NCI-H524 (cell line): ENCODE measurements at places on chromosomes 5 and 9.

DNA sequence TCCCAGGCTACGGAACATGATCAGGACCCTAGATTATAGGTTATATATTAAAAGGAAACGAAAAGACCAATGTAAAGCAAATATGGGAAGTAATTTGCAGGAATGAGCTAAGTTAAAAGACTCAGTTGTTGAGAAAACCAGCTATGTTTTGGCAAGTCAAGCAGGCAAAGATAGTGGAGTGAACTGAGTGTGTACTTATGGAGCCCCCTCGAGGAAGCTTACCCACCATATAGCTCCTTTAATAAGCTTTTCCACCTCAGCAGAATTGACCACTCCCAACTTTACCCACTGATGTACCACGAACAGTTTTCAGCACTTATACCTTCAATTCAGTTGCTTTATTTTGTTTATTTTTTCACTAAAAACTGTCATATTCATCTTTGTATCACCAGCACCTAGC, 57.3 kb upstream of the PJA2 start:
- DNase-seq, result no peak

DNA sequence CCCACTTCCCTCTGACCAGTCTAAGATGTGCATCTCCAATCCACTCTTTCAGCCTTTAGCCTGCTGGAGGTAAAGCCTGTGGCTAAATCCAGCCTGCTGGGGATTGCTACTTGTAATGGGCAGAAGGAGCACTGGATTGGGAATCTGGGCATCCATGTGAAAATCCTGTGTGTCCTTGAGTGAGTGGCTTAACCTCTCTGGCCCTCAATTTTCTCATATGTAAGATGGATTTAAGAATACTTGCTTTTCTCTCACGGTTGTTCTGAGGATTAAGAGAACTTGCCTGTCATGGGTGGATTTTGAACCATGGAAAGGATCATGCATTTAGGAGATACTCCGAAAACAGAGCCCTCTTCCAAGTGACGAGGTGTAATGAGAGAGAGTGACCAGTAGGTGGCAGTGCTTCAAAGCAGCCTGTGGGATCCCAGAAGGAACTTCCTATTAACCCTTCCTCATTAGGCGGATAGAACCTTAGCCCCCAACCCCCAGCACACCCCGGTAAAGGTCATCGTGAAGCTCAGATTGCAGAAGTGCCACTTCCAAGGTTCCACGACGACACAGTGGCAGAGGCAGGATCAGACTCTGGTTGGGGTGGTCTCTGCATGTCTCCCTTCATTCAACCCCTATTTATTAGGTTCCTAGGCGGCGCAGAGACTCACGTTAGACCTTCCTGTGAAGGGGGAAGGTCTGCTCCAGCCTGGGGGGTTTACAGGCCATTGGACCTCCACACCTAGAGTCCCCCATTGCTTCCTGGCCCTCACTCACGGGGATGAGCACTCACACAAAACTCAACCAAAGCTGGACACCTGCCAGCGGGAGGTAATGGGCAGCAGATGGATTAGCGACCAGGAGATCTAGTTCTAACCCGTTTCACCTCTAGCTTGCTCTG, 68.7 kb upstream of the ZNF618 start:
- DNase-seq, result peak; percentile 34

DNA sequence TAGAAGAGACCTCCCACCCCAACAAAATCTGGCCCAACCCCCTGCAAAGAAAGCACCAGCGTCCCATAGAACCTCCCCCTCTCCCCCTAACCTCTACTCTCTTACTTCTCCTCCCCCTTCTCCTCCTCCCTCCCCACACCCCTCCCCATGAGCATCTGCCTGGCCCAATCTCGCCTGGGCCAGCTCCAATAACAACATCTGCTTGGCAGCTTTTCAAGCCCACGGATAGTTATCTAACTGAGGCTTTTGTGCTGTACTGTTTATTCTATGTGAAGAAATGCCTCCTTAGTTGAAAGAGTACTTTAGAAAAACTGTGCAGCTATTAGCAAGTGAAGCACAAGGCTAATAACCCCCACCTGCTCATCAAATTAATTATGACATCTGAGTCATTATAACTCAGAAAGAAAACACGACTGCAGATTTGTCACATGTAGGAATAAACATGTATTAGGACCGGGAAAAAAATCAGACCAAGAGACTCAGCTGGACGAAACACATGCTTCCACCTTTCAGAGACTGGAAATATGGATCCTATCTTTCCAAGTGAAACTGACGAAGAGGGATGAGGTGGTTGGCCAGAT, 42.8 kb downstream of the NFIB start:
- peak; percentile 77 for DNase-seq

GRCh38 chr5:1068204-1068894, 43.5 kb downstream of the SLC12A7 start:
- no peak for DNase-seq

DNA sequence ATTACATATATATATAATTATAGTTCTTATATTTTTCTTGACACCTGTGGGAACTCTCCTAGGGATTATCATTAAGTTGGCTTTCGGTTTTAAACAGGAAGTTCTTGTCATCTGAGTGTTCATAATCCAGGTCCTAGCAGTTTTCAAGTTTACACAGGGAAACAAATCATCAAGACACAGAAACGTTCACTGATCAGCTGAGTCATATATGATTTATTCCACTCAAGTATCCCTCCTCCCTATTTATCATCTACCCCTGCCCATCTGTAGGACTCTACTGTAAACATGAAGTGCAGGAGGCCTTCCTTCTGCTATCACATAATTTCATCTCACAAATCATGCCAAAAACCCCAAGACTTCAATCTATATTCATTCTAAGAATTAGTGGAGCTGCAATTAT, 6.3 kb downstream of the SLC25A51 start:
- DNase-seq, result no peak

DNA sequence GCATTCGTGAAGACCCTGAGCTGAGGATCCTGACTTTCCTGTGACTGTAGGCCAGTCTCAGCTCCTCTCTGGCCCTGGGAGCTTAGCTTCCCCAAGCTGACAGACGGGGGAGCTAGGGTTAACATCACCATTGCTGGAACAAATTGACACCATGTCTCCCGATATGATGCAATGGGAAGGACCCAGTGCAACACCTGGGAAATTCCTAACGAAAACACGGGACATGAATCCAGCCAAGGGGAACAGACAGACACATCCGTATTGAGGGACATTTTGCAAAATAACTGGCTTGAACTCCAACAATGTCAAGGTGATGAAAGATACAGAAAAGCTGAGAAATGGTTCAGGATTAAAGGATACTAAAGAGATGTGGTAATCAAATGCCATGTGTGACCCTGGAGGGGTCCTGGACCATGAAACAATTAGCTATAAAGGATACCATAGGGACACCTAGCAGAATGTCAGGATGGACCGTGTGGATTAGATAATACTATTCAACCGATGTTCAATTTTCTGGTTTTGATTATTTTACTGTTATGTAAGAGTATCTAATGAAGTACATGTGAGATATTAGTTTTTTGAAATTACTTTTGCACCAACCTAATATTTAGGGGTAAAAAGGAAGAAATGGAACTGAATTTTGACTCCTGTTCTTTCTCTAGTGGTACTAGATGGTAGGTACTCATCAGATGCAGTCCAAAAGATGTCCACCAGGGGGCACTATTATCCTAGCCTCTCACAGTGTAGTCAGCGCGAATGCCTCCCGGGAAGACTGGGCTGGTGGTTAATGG, 52.7 kb downstream of the NDST1 start:
- peak; percentile 85 for DNase-seq

DNA sequence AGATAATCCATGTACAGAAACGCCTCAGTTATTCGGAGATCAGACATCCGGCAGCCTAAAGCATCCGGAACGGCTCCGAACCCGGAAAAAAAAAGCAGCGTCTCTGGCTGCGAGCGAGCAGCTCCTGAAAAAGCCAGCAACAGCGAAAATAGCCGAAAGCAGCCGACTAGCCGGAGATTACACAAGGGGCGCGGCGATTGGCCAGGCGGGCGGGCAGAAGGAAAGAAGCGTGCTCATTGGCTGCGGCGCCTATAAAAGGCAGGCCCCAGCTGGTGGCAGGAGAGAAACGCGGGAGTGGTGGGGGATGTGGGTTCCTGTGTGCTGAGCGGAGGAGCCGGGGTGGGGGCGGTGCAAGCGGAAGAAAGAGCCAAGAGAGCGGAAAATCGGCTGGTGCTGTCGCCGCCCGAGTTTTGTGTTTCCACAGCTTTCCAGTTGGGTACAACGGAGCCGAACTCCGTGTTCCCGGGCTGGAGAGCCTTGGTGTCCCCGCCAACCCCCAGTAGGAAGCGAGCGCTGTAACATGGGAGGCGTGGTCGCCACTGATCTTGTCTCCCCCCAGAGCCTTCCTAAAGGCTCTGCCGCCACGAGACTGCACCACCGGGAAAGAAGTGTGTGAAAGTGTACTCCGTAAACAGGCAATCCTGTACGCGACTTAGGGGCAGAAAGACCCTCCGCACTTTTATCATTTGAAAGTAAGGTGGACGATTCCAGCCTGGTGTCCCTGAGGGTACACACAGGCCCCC, at the start of gene ARL15:
TSS of gene ARL15 (minus strand) at position 141 of the 743 bp plus-strand sequence.
- peak; percentile 95 for DNase-seq

DNA sequence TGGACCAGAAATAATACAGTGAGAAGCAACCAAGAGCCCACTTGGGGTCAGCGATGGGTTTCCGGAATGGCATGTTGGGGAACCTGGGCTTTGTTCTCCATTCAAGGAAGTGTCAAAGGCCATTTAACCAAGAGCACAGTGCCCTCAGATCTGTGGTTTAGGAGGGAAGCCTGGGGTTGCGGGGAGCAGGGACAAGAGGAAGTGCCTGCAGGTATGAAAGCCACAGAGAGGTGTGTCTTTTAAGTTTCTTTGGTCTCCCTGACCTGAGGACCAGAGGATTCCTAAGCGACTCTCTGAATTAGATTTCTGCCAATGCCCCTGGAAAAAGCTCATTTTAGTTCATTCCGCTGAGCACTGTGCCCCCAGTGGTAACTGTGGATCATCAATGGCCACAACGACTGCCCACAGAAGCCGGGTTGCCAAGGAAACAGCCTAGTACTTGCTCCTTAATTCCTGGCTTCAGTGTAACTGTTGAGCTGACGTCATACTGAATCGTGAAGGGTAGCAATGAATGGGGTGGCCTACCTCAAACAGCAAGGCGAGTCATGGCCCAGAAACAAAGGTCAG, 107.3 kb upstream of the SPIN1 start:
- DNase-seq, result no peak

DNA sequence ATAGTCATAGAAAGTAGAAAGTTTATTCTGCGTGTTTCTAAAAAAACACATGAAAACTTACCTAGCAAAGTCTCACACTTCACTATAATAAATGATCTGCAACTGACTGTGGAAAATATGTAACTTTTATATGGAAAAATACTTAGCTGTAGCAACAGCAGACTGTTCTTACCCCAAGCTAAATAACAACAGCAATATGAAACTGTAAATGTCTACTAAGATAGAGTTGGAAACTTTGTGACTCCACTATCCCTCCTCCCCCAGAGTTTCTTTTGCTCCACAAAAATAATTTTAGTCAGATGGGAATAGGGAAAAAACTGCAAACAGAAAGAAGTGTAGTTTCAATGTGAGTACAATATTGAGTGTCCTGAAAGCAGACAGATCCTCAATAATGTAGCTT, 21.0 kb downstream of the MLLT3 start:
- DNase-seq, result no peak

DNA sequence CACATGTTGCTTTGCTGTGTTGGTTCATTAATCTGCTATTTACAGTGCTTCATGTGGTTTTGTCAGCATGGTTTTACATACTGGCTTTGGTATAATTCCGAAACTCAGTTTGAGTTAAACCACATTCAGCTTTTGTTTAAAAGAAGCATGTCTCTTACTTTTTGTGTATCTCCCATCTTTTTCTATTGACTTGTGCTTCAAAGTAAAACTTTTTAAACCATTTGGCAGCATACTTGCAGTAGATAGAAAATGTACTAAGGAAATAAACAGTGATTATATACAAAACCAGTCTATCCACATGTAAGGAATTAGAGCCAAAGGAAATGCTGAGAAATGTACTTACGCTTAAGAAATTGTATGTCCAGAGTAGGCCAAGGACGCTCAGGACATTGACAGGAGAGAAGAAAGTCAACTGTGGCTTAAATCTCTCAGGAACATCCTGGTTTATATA, 286.9 kb downstream of the ARHGEF28 start:
- peak; percentile 10 for DNase-seq

- DNase-seq, result no peak
Observed at GRCh38 chr5:125778791-125779190, 644.4 kb upstream of the GRAMD2B start.

- DNase-seq, result no peak
Observed at GRCh38 chr9:76692458-76693129, 71.6 kb upstream of the PCA3 start.

- DNase-seq, result no peak
Observed at GRCh38 chr5:147051193-147051592, 172.6 kb upstream of the PPP2R2B start.

DNA sequence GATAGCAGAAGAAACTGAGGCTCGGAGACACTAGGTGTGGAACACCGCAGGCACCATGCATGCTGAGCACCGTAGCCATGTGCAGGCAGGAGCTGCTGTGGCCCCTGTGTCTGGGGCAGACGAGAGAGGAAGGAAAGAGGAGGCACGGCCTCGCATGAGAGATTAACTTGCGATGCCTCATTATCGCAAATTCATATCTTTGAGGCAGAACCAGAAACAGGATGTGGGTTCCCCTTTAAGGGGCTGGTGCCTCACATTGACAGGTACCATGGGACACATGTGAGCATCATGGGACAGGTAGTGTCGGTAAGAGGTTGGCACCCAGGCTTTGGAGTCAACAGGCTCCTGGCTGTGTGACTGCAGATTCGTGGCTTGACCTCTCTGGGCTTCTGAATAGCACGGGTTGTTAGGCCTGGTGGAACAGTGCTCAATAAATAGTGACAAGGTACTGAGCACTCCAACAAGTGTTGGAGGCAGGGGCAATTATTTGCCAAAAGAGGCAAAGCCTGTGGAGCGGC, 40.8 kb downstream of the NAIF1 start:
- DNase-seq, result no peak

GRCh38 chr9:113940077-113940476, 64.0 kb downstream of the ZNF618 start:
- DNase-seq, result no peak

DNA sequence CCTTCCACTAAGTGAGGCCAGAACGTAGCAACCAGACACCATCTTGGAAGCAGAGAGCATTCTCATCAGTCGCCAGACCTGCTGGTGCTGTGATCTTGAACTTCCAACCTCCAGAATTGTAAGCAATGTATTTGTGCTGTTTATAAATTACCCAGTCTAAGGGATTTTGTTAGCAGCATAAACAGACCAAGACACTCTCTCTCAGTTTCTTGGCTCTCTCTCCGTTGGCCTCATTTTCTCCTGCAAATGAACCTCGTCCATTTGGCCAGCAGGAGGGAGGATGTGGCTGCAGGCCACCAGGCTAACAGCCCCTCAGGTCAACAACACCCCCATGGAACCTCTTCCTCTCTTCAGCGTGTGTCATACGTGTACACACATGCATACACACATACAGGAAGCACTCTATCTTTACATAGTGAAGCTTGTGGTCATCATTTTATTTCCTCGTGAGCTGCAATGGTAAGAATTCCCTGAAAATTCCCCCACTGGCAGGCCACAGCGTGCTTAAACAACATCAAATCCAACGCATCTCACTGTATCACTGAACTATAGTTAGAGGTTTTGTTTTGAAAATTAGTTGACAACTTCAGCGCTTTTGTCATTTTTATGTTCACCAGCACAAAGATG, 62.8 kb upstream of the PPP1R26 start:
- no peak for DNase-seq
